COR-L47 (cell line): ENCODE measurements at places on chromosomes 4 and X.

DNA sequence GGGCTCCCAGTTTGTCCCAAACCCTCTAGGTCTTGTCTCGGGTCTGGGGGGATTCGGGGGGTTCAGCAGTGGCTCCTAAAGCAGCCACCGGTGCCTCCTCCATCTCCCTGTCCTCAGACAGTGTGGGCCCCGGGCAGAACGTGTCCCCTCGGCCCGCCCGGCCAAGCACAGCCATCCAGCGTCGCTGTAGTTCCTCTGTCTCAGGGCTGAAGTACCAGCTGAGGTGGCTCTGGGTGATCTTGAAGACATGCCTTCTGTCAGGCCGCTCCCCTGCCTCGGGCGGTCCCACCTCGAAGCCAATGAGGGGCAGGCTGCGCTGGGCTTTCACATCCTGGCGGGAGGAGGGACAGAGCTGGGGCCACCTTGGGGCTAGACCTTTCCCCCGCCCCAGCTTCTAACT, 5.9 kb downstream of the TSR2 start:
- no peak for DNase-seq

GRCh38 chr4:173493041-173493440, 37.0 kb downstream of the HAND2 start:
- DNase-seq = no peak

DNA sequence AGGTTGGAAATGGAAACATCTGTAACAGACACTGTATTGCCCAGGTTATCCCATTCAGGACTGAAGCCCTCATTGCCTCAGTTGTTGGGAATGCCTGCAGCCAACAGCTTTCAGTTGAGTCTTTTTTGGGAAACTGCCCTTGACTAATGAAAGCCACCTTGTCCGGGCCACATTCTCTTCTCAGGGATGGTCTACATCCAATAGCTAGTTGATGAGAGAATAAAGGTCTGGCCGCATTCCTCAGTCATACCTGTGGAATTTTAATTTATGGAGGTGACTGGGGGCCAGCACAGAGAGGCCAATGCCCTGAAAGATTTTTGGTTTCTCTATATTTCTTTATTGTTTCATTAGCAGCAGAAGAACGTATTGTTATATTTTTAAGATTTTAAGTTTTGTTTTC, 147.6 kb upstream of the MSX1 start:
- DNase-seq = no peak

DNA sequence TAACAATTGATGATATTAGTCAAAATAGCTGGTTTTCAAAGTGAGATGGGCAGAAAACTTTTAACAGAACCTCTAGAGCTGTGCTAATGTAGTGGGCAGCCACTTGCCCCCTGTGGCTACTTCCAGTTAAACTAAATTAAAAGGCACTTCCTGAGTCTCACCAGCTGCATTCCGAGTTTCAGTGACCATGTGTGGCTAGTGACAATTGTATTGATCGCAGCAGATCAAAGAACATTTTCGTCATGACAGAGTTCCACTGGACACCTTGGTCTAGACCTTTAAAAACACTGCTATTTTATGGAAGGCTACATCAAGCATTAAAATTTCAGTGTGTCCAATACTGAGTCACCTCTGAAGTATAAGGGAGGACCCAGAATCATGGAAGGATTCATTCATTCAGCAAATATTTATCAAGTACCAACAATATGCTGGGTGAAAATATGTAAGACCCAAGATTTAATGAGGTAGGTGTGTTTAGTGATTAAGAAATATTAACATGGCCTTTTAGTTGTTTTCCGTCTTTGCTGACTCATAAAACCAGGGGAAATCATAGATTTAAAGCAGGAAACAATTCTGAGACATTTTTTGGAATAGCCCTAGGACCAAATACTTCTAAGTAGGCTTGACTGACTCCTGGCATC, 5.1 kb upstream of the FAT1 start:
- no peak for DNase-seq

DNA sequence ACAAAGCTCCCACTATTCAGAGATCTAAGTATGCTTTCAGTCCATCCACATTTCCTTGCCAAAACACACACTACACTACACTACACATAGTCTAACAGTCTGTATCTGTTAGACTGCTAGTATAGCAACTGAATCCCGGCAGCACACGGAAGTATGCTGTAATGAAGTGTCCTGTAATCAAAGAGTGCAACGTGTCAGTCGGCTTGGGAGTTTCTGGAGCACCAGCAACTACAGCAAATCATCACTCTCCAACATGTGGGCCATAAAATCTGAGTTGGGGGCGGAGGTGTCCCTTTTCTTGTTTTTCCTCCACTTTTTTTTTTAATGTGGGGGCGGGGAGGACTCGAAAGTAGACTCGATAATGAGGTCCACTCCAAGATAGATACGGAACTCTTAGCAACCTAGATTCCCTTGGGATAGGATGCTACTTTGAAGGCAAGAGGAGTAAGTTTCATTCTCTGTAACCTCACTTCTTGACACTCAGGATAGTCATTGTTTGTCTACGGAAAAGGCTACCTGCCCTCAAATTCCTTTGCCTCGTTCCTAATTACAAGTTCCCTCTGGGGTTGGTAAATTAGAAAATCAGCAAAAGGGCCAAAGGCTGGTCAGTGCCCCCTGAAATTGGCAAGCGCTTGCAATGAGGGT, 722 bp downstream of the SLC10A7 start:
- DNase-seq = peak; percentile 25

- no peak for DNase-seq
Measured at GRCh38 chr4:113743690-113744089, 17.8 kb downstream of the CAMK2D start.

- DNase-seq = no peak
Measured at GRCh38 chrX:152155766-152156310, 17.5 kb upstream of the MAGEA10 start.

DNA sequence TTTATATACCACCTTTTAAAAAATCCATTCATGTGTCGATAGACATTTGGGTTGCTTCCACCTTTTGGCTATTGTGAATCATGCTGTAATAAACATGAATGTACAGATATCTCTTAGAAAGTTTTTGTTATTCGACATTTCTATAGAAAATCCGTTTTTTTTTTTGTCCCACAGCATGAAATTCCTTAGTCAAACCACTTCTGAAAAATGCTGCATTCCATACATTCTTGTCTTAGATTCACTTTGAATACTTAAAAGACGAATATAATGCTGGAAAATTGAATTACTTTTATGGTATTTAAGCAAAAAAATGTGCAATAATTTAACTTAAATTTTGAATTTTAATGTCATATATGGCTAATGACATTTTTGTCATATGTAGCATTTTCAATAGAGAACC, 1345.5 kb downstream of the TECRL start:
- DNase-seq = no peak

DNA sequence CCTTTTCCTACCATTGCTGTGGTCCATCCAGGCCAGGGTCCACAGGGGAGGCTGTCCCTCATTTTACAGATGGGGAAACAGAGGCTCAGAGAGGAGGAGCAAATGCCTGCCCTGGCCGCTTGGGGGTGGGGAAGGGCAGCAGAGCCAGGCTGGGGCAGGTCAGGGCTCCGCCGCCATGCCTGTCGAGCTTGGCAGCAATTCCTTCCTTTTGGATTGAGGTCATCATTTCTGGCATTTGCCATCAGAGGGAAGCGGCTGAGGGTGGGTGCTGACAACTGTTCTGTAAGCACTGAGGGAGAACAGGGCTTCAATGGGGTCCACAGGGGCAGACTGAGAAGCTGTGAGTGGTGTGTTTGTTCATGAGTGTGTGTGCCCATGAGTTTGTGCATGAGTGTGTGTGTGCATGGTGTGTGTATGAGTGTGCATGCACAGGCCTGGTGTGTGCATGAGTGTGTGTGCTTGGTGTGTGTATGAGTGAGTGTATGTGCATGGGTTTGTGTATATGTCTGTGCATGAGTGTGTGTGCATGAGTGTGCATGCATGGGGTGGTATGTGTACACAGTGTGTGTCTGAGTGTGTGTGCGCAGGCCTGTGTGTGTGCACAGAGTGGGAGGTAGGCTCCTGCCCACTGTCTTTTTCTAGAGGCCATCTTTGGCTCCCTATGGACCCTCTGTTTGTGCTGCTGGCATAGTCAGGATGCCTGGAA, 115.2 kb downstream of the SORCS2 start:
- DNase-seq = no peak
